ENCODE measurements at places on chromosomes 3 and 15.
A peak's percentile ranks its signal among the peaks of the same experiment; 100 is the strongest.

DNA sequence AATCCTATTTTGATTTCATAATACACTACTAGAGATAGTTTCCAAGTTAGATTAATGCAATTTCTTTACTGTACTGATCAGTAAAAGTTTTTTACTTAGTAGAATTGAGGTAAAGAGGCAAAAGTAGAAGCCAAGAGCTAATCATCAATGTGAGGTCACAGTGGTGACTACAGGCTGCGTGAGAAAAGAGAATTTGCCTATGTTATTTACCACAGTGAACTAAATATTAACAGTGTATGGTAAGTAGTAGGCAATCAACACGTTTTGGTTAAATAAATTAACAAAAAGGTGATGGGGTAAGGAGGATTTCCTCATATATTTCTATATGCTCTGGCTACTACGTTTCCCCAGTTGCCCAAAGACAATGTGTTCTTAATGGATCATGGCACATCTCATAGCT, 202.2 kb upstream of the CMC1 start:
- DNase-seq: no peak

DNA sequence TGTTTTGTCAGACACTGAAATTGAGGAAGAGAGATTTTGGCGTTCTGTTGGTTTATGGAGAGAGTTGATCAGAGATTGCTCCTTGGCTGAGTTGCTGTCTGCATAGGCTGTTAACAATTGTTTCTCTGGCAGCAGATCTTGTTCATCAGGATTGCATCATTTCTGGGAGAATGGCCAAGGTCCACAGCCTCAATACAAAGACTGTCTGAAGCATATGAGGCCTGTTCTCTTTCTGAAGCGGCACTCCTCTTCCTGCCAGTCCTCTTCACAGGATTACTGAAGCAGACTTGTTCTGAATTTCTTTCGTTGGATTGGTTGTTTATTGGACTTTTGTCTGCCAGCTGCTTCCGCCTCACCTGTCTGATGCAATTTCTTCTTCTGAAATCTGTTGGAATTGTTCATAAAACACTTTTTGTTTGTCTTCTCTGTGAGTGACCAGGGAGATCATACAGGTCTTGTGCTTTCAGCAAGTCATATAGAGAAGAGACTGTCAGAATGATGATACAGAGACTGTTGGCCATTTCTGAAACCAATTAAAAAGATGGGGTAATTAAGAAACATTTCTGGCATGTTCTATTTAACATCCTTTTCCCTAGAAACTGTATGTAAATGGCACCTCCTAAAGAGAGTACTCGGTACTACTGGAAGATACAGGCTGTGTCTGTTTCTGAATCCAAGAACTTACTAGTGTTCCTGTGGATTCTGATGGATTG, 25.5 kb downstream of the SETD5 start:
- DNase-seq: peak; percentile 87

DNA sequence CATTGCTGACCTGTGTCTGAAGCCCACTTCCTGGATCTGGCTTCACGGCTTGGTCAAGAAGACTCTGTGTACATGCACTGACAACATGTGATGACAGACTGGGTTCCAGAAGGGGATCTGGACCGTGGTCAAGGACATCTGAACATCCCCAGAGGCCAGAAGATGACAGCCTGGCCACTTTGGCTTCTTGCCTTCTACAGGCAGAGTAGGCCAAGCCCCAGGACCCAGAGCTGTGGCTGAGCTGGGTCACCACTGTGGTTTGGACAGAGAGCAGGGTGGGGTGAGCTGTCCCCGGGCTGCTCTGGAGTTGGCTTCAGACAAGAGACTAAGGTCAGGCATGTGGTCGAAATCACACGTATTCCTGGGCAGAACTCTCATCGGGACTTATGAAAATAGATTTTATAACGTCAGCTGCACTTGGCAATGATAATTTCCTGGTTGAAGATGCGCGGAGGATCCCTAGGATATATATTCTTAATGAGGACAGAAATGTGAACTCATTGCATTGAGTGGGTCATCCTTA, 114.1 kb upstream of the FRMD4B start:
- no peak for DNase-seq

- DNase-seq: peak; percentile 50
Observed at GRCh38 chr15:29821416-29822099, 710 bp downstream of the TJP1 start.

GRCh38 chr3:149770246-149770645, 18.0 kb upstream of the COMMD2 start:
- DNase-seq: no peak

GRCh38 chr3:167450195-167450594, 23.6 kb downstream of the SERPINI2 start:
- DNase-seq: no peak

- DNase-seq: no peak
Observed at GRCh38 chr15:44541282-44541958, 4.5 kb downstream of the EIF3J start.

GRCh38 chr15:56931639-56932508, 13.4 kb downstream of the TCF12 start:
- no peak for DNase-seq

DNA sequence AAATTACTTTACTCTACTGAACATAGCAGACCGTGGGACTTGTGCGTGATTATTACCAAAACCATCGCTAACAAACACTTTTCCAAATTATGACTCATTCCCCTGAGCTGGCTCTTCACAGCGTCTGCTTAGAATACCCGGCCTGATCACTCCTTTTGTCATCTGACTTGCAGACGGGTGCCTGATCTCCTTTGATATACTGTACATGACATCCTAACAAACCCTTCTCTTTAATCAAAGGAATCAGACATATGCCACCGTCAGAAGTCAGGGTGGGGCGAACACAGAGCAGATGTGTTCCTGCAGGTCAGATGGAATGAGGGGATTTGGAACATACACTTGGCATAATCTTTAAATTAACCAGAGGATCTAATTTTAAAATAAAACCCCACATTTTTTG, 48.5 kb upstream of the SH3GL3 start:
- DNase-seq: no peak

GRCh38 chr3:111924283-111924682, 54.5 kb upstream of the ABHD10 start:
- DNase-seq: no peak

DNA sequence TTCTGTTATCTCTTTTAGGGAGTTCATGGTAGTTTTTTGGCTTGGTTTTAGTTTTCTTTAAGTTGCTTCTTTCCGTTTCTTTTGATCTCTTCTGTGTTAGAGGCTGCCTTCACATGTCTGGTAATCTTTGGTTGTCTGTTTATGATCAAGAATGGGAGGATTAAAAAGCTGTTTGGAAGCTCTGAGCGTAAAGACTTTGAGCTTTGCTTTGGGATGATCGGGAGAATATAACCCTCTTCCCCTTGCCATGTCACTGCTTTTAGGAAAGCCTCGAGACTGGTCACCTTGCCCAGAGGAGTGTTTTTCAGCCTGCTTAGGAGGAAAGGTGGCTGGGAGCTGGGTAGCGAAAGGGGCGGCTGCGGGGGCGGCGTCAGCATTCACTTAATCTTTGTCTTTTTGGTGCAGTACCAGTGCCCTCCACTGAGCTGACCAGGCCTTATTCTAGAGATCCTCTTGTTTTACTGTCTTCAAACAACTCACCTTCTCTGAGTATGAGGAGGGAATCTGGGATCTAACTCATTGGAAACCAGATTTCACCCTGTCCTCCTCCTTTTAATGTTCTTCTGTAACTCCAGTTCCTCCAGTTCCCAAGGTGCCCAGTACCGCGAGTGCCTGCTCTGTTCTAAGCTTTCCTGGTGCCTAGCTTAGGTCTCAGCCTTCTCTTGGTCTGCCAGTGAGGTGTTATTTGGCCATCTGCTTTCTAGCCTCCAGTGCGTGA, 15.5 kb downstream of the TATDN2 start:
- DNase-seq: no peak

GRCh38 chr3:53525765-53526703, 31.6 kb downstream of the CACNA1D start:
- DNase-seq: no peak

DNA sequence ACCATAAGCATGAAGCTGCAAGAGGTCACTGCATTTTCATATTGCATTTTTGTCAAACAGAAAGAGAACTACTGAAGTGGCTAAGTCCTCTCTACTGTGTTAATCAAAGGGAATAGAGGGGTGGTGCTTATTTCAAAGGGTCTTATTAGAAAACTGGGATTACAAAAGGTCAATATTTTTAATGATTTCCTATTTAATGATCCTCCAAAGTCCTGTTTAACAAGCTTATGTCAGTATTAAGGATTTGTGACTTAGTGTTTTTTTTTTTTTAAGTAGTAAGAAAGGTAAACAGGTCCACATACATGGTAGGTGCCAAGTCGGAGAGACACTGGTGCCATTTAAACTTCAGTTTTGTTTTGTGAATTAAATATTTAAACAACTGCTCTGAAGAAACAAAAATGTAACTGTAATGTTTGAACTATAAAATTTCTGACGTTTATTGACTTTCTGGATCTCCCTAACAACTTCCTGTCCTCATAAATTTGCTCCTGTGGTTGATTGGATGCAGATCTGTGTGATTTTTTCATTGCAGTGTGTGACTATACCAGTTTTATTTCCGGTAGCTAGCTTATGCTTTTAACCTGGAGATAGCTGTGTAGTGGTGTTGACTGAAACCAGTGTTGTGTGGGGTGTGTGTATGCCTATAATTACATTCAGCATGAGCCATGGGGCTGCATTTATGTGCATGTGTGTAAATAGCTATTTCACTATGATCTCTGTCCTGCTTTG, 8.6 kb upstream of the CACNA1D start:
- DNase-seq: no peak

DNA sequence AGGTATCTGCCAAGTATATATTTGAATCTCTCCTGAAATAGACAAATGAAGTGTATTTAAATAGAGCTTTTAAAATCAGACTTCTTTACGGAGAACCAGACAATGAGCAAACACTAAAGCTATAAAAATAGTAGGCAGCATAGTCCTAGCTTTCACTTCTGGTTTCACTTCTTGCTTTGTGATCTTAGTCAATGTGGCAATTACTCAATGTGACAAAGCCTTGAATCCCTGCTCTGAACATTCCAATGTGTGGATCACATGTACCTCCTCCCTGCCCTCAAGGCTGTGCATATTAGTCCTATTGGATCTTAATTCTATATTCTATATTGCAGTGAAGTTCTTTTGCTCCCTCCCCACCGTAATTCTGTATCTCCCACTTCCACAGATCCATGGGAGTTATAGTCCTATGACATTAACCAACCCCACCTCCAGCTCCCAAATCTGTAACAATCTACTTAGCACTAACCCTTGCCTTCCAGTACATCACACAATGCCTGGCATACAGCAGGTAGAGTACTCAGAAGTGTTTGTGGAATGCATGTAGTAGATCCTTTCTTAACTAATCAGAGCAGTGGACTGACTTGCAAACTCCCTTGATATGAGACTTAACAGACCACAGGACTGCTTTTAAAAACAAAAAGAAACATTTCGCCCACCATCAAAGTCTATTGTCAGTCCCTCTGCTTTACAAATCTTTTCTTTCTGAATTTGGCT, 24.3 kb upstream of the CP start:
- no peak for DNase-seq

DNA sequence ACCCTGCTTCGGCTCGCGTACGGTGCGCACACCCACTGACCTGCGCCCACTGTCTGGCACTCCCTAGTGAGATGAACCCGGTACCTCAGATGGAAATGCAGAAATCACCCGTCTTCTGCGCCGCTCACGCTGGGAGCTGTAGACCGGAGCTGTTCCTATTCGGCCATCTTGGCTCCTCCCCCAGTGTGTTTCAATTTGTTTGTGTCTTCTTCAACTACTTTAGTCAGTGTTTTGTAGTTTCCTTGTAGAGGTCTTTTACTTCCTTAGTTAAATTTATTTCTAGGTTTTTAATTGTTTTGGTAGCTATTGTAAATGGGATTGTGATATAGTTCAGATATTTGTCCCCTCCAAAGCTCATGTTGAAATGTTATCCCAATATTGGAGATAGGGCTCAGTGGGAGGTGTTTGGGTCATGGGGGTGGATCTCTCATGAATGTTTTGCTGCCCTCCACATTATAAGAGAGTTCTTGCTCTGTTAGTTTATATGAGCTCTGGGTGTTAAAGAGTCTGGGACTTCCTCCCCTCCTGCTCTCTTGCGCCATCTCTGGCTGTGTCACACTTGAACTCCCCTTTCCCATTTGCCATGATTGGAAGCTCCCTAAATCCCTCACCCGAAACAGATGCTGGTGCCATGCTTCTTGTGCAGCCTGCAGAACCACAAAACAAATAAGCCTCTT, 304.4 kb downstream of the DOCK3 start:
- no peak for DNase-seq

- DNase-seq: no peak
Observed at GRCh38 chr15:43094416-43095030, 11.3 kb downstream of the UBR1 start.

DNA sequence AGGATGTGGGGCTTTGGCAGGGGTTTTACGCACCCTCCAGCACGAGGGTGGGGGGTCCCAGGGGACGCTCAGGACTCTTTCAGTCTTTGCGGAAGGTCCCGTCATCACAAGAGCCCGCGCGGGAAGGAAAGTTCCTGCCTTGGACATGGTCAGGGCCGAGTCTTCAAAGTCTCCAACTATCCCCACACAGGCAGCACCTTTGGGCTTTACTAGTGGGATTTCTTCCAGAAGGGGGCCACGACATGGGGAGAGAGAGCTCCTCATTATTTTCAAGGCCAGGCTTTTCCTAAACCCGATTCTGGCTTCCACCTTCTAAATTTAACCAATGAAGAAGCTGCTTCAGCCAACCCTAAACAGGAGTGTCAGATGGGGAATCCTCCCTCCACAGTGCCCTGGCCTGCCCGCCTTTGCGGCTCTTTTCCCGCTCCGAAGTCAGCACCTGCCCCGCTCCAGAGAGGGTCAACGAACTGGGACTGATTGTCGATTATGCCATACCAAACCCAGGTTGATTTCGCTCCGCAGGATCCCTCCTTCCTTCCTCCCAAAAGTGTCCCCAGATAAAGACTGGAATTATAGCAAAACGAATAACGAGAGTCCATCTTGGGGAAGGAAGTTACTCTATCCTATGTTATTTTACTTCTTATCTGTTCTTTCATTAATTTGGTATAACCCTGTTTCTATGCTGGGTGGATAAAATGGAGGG, 11.0 kb downstream of the SHOX2 start:
- DNase-seq: no peak

- no peak for DNase-seq
Observed at GRCh38 chr3:138325990-138326389, 3.7 kb downstream of the NME9 start.

DNA sequence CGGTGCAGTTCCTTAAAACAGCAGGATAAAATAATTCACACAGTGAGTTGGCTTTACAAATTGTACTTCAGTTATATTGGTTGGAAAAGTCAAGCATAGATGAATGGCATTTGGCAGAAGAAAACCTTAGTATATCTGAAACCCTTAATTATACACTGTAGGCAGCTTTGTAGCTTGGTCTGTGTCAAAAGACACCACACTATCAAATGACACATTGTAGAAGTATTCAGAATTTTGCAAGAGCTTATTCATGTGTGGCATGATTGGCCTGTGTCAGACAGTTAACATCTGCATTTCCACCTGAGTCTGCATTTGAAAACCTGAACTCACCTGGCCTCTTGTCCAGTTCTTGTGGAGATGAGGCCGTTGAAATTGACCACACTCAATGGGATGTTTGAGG, 13.8 kb downstream of the TMEM266 start:
- DNase-seq: no peak

GRCh38 chr3:65938676-65939075, 100.0 kb downstream of the MAGI1 start:
- no peak for DNase-seq

All from brain pericyte (primary cell).